ENCODE measurements at places on chromosomes 2 and 18.

DNA sequence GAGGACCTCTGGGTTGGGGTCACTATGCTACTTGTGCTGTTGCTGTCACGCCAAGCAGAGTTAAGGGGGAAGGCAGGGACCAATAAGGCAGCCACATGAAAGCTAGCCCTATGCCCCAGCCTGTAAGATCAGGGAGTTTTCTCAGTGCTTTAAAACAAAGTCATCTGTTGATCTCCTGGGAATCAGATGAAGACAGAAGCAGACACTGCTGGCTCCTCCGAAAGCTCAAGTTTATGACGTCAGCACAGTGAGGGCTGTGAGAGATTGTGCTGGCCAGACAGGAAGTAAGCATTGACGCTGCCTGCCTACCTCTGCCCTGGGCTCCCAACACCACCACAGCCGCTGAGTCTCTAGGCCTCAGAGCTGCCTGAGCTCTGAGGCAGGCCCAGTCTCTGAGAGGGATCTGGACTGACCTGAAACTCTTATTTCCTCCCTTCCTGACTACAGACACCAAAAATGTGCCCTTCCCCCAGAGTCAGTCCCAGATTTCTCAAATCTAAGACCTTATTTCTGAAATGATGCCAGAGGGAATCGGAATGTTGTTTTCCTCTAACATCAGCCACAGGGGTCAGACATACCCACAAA lies 118.1 kb upstream of the EPAS1 start:
- peak; percentile 18 for DNase-seq

DNA sequence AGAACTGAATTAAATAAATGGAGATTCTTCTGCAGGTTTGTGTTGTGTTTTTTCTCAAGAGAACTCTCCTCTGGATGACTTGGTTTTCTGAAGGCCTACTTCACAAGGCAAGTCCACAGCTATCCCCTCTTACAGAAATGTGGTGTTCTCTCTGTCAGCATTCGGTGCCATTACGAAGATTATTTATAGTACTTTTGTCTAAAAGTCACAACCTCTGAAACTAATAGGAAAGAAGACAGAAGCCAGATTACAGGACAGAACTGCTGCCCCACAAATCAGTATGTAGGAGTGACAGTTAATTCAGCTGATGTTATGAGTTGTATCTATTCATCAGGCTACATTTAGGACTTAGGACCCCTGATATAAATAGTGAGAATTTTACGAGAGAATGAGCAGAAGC lies 413.5 kb downstream of the TMX3 start:
- no peak for DNase-seq

DNA sequence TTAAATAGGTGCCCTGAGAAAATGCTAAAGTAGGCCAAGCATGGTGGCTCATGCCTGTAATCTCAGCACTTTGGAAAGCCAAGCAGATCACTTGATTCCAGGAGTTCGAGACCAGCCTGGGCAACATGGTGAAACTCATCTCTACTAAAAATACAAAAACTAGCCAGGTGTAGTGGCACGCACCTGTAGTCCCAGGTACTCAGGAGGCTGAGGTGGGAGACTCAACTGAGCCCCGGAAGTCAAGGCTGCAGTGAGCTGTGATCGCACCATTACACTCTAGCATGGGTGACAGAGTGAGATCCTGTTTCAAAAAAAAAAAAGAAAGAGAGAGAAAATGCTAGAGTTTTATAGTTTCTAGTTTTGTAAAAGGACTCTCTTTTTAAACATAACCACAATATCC lies 12.0 kb downstream of the ANKRD44 start:
- peak; percentile 15 for DNase-seq

GRCh38 chr18:42527766-42528165 lies 572.7 kb downstream of the PIK3C3 start:
- no peak for DNase-seq

- DNase-seq, result no peak
Measured at GRCh38 chr2:46257476-46257875, 39.7 kb upstream of the EPAS1 start.

- peak; percentile 89 for DNase-seq
Measured at GRCh38 chr2:105746177-105747080, 1.7 kb downstream of the NCK2 start.

GRCh38 chr2:47299555-47299954 lies 103.4 kb upstream of the MSH2 start:
- no peak for DNase-seq
